ENCODE measurements at places on chromosomes 7 and 10. TPM values are rescaled to one million over a fixed set of nuclear protein-coding genes. Genes with fewer than 3 reads are reported as not detected.

Gene ZNF239
- 1.4 TPM for total RNA-seq

Gene FAM25C
- not detected for total RNA-seq

Gene DRGX
- 0.27 TPM for total RNA-seq

- peaks cover 15% of the 10 kb centered on the region for H3K4me1 ChIP-seq
- peak; percentile 32 for DNase-seq
- H3K4me3 ChIP-seq = no peak overlapping the region
- no peaks in the 10 kb centered on the region for H3K27me3 ChIP-seq
- no peaks in the 10 kb centered on the region for H3K36me3 ChIP-seq
- peak overlapping the region; percentile 36 for H3K27ac ChIP-seq
Observed at GRCh38 chr10:63666836-63667383, 145.7 kb downstream of the REEP3 start.

DNA sequence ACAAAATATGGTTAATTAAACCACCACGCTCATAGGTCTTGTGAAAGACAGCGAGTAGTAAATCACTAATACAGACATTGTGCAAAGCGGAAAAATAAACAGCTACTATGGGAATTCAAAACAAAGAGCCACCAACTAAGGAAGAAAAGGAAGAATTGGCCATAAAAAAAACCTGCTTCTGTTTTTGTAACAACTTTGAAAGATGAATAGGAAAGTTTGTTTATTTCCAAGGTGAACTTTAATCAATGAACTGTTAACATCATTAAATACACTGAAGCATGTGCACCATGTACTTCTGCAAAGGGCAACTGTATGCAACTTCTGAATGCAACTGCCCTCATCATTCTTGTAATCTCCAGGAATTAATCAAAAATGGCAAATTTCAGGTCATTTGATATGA, 651.1 kb downstream of the PARD3 start:
- H3K4me1 ChIP-seq = no peaks in the 10 kb centered on the region
- H3K27me3 ChIP-seq = no peaks in the 10 kb centered on the region
- no peaks in the 10 kb centered on the region for H3K36me3 ChIP-seq
- no peak for DNase-seq
- H3K4me3 ChIP-seq = no peak overlapping the region

- H3K36me3 ChIP-seq = no peaks in the 10 kb centered on the region
- H3K27ac ChIP-seq = no peak overlapping the region
- H3K4me1 ChIP-seq = no peaks in the 10 kb centered on the region
- no peak overlapping the region for H3K4me3 ChIP-seq
- no peak for DNase-seq
Observed at GRCh38 chr7:23895666-23896096, 185.7 kb downstream of the STK31 start.

DNA sequence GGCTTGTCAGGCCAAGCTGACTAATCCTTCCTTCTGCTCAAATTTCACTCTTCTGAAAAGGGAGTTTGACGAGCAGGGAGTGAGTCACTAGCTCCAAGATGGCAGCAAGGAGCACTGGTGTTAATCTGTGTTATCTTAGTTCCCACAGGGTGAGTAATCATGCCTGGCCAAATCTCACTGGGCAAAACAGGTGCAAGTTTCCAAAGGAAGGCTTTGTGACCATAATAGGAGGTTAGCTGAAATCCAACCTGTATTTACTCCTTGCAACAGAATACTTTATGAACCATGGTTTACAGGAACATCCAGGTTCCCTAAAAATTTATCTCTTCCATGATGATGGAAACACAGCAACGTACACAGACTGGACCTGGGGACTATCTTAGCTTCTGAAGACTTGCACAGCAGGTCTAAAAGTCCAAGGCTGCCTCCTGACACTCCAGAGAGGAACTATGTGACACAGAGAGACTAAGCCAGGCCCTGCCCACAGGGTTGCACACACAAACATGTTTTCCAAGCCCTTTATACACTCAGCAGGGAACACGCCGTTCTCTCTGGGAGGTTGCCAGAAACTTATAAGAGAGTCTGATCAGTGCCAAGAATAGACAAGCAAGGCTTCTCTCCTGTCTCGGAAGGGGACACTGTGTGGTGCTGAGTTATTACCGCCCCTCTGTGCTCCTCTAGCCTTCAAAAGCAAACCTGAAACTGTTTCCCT, 46.3 kb downstream of the PDK4 start:
- peaks cover 46% of the 10 kb centered on the region for H3K4me1 ChIP-seq
- no peak overlapping the region for H3K4me3 ChIP-seq
- no peaks in the 10 kb centered on the region for H3K27me3 ChIP-seq

GRCh38 chr7:105304040-105304895, 84.5 kb downstream of the SRPK2 start:
- no peak overlapping the region for H3K27ac ChIP-seq
- no peaks in the 10 kb centered on the region for H3K27me3 ChIP-seq
- no peak overlapping the region for H3K4me3 ChIP-seq
- H3K4me1 ChIP-seq = peaks cover 6% of the 10 kb centered on the region
- DNase-seq = no peak

DNA sequence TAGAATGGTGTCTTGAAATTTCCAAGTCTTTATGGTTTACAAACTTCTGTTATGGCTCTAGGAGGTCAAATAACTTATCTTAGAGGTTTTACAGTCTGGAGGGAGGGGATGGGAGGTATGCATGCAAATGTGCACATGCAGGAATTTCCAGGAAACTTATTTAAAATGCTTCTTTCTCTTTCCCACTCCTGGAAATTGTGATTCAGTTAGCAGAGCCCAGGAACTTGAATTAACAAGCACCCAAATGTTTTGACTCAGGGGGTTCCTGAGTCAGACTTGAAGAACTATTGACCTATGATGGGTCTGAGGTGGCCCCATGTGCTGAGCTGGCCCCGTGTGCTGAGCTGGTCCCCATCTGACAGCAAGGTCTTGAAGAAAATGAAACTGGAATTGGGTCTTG, 669.4 kb downstream of the INHBA start:
- H3K4me1 ChIP-seq = no peaks in the 10 kb centered on the region
- no peaks in the 10 kb centered on the region for H3K36me3 ChIP-seq
- no peak overlapping the region for H3K27ac ChIP-seq
- DNase-seq = no peak
- H3K27me3 ChIP-seq = no peaks in the 10 kb centered on the region

DNA sequence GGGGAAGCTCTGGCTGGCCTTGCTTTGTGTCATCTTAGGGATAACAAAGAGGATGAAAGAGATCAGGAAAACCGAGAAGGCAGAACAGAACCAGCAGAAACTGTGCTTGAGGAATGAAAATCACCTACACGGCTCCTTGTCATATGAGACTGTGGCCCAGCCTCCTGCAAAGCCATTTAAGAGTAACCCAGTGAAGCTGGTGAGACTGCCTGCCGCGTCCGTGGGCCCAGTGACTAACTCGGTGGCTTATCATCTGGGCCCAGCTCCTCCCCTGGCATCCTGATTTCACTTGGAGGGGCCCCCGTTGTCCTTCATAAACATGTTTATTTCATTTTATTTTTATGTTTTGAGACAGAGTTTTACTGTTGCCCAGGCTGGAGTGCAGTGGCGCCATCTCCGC, 30.7 kb downstream of the HTRA1 start:
- H3K36me3 ChIP-seq = no peaks in the 10 kb centered on the region
- H3K27me3 ChIP-seq = no peaks in the 10 kb centered on the region
- H3K4me1 ChIP-seq = no peaks in the 10 kb centered on the region
- DNase-seq = no peak
- H3K4me3 ChIP-seq = no peak overlapping the region
- no peak overlapping the region for H3K27ac ChIP-seq

- H3K27me3 ChIP-seq = no peaks in the 10 kb centered on the region
- H3K4me3 ChIP-seq = no peak overlapping the region
- H3K4me1 ChIP-seq = no peaks in the 10 kb centered on the region
- H3K27ac ChIP-seq = no peak overlapping the region
- H3K36me3 ChIP-seq = no peaks in the 10 kb centered on the region
Observed at GRCh38 chr10:129938460-129938859, 25.6 kb downstream of the EBF3 start.

DNA sequence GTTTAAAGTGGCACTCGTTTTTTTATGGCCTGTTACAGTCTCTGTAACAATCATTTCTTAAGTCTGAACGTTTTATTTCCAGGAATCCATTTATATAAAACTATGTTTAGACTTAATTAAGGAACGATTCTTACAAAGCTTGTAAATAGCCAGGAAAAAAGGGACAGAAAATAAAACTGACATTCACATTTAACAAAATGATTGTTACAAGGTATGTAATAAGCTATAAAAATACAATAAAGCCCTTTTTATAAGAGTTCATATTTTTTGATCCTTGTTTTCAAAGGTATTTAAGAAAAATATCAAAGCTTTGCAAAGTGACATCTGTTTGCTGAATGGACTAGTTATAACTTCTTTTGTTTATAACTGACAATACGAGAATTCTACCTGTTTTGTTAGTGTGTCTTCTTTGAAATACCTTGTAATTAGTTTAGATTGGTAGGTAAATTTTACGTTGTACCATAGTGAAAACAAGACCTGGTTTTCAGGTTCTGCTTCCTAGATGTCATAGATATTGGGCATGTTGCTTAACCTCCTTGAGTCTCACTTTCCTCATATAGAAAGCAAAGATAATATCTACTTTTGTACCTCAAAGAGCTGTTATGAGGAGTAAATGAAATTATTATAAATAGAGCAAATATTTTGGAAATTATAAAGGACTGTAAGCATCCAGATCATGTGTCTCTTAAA, 25.8 kb downstream of the BTRC start:
- H3K27me3 ChIP-seq = no peaks in the 10 kb centered on the region
- H3K4me1 ChIP-seq = no peaks in the 10 kb centered on the region
- no peak overlapping the region for H3K4me3 ChIP-seq

- no peak for DNase-seq
- H3K4me3 ChIP-seq = no peak overlapping the region
- no peaks in the 10 kb centered on the region for H3K27me3 ChIP-seq
Observed at GRCh38 chr7:51262796-51263531, 53.6 kb downstream of the COBL start.

GRCh38 chr10:30378201-30378995, 29.3 kb upstream of the MTPAP start:
- no peaks in the 10 kb centered on the region for H3K36me3 ChIP-seq
- no peak overlapping the region for H3K4me3 ChIP-seq
- no peaks in the 10 kb centered on the region for H3K27me3 ChIP-seq
- no peak overlapping the region for H3K27ac ChIP-seq
- no peaks in the 10 kb centered on the region for H3K4me1 ChIP-seq

DNA sequence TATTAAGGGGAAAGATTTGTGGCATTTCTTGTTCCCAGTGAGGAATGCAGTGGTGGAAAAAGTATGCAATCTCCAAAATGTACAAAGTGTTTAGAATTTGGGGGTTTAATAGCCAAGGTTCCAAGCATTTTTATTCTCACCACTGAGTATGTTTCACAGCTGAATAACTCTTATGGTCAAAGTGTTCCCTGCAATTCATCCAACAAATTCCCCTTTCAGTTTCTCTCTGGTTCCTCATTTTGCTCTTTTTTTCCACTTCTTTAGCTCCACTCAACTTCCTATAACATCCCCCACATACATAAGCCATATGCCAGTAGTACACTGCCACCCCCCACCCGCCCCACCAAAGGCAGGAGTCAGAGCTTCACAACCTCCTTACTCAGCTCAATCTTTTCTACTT, 4.6 kb downstream of the HECW1 start:
- no peak overlapping the region for H3K27ac ChIP-seq
- peaks cover 14% of the 10 kb centered on the region for H3K4me1 ChIP-seq
- H3K36me3 ChIP-seq = no peaks in the 10 kb centered on the region

DNA sequence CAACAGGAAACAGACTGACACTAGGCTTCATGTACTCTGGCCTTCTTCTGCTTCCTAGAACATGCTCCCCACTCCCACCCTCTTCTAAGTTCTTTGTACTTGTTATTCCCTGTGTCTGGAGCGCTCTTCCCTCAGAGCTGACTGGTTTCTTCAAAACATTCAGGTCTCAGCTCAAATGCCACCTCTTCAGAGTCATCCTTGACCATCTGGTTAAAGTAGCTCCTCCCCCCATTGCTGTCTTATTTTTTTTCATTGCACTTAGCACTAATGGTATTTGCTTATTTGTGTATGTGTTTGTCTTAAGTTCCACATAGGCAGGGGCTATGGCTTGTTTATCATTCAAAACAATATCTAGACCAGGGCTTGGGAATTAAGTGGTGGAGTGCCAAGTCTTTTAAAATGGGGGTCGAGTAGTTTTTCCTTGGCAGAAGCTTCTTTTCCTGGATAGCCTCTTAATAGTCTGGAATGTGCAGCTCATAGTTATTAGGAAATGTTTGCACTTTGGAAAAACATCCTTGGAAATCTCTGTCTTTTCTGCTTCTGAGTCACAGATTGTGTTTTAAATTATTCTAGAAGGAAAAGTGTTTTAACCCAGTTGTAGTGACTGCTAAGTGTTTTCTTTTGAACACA, 60.0 kb downstream of the RALA start:
- no peak for DNase-seq
- no peaks in the 10 kb centered on the region for H3K36me3 ChIP-seq
- no peaks in the 10 kb centered on the region for H3K27me3 ChIP-seq
- peaks cover 69% of the 10 kb centered on the region for H3K4me1 ChIP-seq
- no peak overlapping the region for H3K27ac ChIP-seq

- H3K27ac ChIP-seq = no peak overlapping the region
- no peaks in the 10 kb centered on the region for H3K36me3 ChIP-seq
- no peaks in the 10 kb centered on the region for H3K27me3 ChIP-seq
Observed at GRCh38 chr7:123958186-123958703, 33.2 kb downstream of the SPAM1 start.

DNA sequence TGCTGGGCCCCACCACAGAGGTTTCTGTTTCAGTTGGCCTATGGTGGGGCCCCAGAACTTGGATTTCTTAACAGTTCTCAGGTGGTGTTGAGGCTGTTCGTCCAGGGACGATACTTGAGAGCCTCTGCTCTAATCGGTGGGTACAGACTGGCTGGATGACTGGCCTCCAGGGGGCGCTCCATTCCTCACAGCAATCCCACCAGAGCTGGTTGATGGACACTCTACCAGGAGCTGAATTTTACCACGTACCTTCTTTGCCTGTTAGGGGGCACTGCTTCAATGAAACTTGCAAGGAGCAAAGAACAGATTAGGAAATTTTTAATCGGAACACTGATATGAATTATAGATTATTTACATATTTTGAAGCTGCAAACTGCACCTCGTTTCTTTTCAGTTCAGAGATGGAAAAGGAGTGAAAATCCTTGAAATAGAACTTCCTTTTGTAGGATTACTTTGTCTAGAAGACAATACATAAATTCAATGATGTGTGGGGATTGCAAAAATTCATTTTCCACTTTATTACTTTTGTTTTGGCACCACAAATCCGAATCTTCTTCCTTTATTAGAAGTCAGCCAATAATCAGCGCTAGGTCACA, 44.8 kb downstream of the KBTBD2 start:
- no peaks in the 10 kb centered on the region for H3K4me1 ChIP-seq
- no peaks in the 10 kb centered on the region for H3K36me3 ChIP-seq
- H3K27me3 ChIP-seq = no peaks in the 10 kb centered on the region
- H3K4me3 ChIP-seq = no peak overlapping the region

DNA sequence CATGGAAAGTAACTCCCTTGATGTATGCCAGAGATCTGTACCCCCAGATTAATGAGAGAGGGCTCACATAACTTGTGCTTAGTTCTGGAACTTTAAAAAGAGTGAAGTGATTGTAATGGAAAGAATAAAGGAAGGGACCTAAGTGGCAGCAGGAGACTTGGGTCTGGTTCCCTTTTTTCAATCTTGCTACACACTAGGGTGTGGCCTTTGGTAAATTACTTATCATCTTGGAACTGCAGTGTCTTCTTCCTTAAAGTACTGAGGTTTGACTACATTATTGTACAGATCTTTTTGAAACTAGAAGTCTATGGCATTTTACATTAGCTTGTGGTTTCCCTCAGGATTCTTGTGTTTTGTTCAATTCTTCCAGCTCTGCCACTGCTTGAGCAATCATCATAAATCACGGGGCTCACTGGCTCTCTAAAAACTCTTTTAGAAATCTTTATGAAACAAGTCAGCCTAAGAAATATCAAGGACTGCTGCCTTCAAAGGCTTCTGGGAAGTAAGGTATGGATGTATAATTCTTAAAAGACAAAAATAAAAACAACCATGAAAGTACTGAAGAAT, 22.5 kb upstream of the CHRM2 start:
- no peak for DNase-seq
- H3K27me3 ChIP-seq = no peaks in the 10 kb centered on the region
- no peak overlapping the region for H3K4me3 ChIP-seq
- H3K27ac ChIP-seq = no peak overlapping the region
- H3K36me3 ChIP-seq = no peaks in the 10 kb centered on the region
- H3K4me1 ChIP-seq = no peaks in the 10 kb centered on the region

Measured in adrenal gland (tissue), 19 donors.